ENCODE measurements at places on chromosomes 13 and 19.

- no peak for DNase-seq
Measured at GRCh38 chr13:47932950-47933923, 67.8 kb downstream of the SUCLA2 start.

GRCh38 chr19:38298821-38299680 lies 5.0 kb upstream of the C19orf33 start:
- DNase-seq = no peak

- DNase-seq = no peak
Measured at GRCh38 chr13:94950303-94950702, 238.0 kb upstream of the SOX21 start.

GRCh38 chr13:89571676-89572075 lies 1775.8 kb upstream of the MIR17HG start:
- no peak for DNase-seq

DNA sequence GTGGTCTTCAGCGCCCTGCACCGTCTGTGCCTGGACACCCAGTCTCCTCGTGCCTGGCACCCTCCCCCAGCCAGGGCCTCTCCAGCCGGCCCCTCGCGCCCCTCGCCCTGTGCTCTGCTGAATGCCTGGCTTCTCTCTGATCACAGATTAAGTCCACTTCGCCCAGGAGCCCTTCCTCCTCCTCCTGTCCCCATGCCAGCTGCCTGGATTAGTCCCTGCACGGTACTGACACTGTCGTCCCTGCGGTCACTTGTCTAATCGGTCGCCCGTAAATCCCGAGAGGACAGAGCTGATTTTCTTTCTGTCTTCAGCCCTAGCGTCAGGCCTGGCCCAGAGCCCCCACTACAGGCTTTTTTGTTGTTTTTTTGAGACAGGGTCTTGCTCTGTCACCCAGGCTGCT lies 6.6 kb downstream of the THOP1 start:
- no peak for DNase-seq

DNA sequence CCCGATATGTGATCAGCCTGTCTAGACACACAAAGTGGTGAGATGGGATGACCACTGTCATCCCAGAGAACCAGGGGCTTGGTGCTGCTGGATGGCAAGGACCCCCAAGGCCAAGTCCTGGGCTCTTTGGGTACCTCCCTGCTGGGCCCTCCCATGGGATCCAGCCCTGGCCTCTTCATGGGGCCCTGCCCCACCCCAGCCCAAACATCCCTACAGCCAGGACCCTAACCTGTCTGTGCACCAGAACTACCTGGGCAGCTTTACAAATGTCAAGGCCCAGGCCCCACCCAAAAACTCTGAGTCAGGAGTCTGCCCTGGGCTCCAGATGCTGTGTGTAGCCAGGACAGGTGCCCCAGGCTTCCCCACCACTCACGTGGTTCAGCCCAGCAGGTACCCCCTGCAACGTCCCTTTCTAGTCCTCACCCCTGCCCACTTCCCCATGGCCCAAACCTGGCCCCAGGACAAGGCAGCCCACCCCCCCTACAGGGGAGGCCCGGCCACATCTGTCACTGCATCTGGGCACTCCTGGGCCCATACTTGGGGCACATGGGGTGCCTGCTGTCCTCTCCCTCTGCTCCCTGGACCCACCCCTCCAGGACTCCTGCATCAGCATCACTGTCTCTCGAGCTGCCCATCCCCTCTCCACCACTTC lies 233.5 kb downstream of the TUBA3C start:
- DNase-seq = no peak

DNA sequence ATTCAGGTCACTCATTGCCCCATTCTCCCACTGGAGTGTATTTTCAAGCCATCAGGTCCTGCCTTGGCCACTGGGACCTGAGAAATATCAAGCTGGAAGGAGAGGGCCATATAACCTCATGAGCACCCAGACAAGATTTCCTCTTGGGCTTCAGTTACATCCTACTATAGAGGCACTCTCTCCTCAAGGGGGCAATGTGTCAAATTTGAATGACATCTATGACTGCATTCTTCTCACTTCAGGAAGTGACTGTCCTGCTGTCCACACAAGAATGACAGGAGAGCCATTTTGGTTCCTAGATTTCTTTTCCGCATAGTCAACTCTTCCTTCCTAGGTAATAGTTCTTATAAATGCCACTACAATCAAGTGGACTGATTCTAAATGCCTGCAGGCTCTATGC lies 416.2 kb downstream of the DIAPH3 start:
- no peak for DNase-seq

DNA sequence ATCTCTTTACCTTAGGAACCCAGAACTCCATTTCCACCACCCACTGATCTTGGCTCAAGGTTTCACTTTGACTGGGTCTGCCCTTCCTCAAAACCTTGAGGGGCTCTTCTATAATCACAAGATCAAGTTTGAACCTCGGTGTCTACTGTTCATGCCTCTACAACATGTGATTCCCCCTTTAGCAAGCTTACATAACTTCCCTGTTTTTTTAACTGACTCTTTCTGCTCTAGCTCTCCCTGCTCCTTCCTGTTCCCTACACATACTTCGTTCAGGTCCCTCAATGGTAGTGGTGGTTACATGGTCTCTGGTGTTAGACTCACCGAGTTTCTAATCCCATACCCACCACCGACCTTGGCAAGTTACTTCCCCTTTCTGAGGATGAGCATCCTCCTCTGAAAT lies 26.7 kb downstream of the CEACAM8 start:
- DNase-seq = no peak

DNA sequence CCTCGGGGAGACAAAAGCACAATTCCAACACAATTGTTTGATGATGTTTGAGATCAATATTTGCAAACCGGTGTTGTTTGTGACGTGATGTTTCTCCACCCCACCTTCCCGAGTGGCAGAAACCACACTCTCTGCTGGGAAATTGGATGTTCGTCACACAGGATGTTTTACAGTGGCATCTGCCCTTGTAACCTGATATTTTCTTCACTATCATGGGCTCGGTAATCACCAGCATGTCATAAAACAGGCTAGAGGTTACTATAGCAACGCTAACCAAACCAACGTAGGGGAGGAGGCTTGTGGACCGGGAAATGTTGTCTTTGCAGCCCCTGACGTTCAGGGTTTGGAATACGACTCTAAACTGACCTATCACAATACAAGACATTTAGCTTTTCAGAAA lies 454.5 kb downstream of the IRS2 start:
- DNase-seq = peak; percentile 34

DNA sequence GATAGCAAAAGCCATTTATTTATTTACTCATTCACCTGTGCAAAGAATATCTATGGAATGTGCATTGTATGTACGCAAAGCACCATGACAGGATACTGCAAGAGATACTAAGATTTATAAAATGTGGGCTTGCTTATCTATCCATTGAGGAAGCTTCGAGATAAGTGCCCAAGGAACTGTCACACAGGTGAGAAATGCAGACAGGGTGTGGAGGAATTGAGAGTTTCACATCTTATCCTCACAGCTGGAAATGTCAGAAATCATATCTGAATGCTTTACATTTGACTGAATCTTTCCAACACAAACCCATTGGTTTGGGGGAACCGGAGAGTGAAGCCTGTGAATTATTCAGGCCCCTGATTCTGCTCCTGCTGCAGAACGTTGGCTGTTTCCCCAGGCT lies 113.0 kb downstream of the SLC7A1 start:
- DNase-seq = no peak

DNA sequence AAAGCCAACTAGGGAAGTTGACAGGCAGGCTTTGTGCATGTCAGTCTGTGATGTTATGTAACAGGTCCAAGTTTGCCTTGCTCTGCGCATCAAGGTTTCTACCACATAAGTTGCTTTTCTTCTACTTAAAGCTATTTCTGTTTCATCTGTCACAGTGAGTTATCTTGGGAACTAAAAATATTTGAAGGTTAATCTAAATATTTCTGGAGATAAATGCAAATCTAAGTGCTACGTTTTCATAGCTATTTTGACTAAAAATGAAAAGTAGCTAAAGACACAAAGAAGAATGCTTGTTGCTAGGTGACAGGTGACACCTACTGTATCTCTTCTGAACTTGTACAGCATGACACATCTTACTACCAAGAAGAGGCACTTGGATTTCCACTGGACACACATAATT lies 135.6 kb downstream of the KLF12 start:
- DNase-seq = no peak

- peak; percentile 41 for DNase-seq
Measured at GRCh38 chr19:53157626-53158025, 1.2 kb downstream of the ZNF347 start.

DNA sequence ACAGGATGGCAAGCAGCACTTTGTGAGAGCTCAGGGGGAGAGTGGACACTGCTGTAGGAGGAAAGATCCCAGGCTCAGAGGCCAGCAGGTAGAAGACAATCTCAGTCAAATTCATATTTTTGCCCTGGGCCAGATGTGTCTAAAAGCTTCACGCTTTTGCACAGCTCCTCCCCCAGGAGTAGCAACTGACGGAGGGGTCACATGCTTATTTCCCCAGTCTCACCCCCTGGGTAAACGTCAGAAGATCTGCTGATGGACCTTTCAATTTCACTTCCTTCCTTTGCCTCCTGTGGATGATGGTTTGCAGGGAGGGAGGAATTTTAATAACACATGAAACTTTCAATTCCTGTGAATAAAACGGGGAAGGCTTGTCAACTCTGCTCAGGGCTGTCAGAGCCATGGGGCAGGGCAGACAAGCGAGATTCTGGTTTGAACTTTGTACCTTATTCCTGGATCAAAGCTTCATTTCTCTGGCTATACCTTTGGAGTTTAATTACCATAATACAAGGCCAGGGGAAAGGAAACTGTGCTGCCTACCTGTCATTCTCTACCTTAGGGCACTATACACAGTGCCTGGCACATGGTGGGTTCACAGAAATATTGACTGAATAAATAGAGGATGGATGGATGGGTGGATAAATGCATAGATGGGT lies 41.0 kb downstream of the POU4F1 start:
- DNase-seq = no peak

DNA sequence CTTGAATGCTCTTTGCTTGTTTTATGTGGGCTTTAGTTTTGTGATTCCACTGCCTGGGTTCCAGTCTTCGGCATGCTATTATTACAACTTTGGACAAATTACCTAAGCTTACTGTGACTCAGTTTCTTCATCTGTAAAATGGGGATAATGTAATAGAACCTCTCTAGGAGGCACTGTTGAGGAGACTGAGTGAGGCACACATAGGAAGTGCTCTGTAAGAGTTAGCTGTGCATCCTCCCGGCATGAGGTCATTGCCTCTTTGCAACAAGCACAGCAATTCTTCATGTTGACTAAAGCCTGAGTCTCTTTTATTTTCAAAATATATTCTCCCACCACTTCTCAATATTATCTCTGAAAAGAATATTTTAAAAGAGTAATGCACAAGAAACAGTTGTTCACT lies 227.4 kb downstream of the DLEU7 start:
- DNase-seq = peak; percentile 62

GRCh38 chr13:111281751-111282311 lies 38.6 kb upstream of the TEX29 start:
- DNase-seq = peak; percentile 21

- DNase-seq = no peak
Measured at GRCh38 chr13:68023838-68024581, 793.9 kb upstream of the PCDH9 start.

- no peak for DNase-seq
Measured at GRCh38 chr13:34151885-34152284, 333.9 kb downstream of the RFC3 start.

DNA sequence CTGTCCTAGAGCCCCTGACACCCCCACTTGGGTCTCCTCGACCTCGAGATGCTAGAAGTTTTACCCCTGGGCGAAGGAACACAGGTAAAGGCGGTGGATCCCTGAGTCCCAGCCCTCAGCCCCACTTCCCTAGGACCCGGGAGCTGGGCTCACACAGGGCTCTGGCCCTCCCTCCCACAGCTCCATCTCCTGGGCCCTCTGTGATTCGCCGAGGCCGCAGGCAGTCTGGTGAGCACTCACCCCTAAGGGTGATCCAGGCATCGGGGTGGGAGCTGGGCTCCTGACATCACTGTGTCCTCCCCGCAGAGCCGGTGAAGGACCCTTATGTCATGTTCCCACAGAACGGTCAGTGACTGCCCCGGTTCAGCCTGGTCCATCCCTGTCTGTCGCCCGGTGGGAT lies 8.3 kb downstream of the PLEKHG2 start:
- DNase-seq = no peak

- DNase-seq = peak; percentile 76
Measured at GRCh38 chr19:58519087-58519354, 589 bp downstream of the ZBTB45 start.

- DNase-seq = no peak
Measured at GRCh38 chr19:5949792-5950305, 28.1 kb downstream of the RANBP3 start.

- DNase-seq = no peak
Measured at GRCh38 chr13:103046676-103047075, 19.5 kb downstream of the SLC10A2 start.

DNA sequence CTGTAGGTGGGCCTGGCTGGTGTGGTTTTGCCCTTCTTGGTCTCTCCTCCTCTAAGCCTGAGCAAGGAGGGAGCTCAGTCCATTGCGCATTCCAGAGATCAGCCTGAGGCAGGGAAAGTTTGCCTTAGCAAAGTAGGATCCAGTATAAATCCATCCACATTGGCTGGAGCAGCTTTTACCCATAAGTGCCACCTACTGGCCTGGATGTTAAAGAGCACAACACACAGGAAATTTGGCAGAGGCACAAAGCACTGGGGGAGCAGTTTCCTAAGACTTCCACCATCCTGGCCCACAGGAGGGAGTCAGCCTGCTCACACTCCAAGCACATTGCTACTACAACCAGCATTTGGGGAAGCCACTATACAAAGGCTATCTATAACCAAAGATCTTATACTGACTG lies 1124.2 kb downstream of the SLITRK1 start:
- peak; percentile 30 for DNase-seq

DNA sequence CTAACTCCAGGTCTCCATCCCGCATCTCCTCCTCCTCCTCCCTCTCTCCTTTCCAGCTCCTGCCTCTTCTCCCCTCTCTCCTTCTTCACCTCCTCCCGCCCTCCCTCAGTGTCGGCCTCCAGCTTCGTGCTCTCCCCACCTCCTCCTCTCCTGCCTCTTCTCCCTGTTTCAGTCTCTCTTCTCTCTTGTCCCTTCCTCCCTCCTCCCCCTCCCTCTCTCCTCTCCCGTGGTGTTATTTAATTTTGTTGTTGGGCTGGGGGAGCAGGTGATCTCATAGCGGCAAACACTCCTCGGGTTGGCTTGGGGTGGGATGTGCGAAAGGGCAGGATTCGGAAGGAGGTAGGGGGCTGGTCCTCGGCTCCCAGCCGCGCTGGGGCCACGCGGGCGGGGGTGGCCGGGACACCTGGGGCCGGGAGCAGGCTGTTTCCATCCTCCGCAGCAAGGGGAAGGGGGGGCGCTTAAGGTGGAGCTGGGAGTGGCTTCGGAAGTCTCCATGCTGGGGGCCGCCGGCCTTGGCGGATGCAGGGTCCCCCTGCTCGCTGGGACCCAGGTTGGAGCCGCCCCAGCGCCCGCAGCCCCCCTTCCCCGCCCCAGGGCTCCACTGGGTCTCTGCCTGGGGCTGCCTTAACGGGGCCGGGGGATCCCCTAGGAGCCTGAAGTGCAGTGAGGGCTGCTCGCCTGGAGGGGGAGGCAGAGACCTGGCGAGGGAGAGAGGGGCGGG lies at the start of gene CA11:
Gene CA11, minus strand, starts transcription at position 187 of the 721 bp plus-strand sequence. CDS start 555 bp downstream, outside the sequence.
- DNase-seq = peak; percentile 88

GRCh38 chr19:17725422-17726078 lies 6.3 kb downstream of the MAP1S start:
- no peak for DNase-seq

- no peak for DNase-seq
Measured at GRCh38 chr13:73142071-73142470, 83.3 kb downstream of the KLF5 start.

GRCh38 chr19:3932931-3933810 lies at the start of gene NMRK2:
NMRK2 (plus strand) TSS chr19:3933069; CDS start chr19:3933672, 603 bp downstream.
- DNase-seq = no peak
